K562 (cell line): ENCODE measurements at places on chromosomes 6 and 20. TPM values are rescaled to one million over a fixed set of nuclear protein-coding genes. Genes with fewer than 3 reads are reported as not detected.

Gene HSPA1L
- total RNA-seq: 1.0 and 1.1 TPM in 2 replicates

DNA sequence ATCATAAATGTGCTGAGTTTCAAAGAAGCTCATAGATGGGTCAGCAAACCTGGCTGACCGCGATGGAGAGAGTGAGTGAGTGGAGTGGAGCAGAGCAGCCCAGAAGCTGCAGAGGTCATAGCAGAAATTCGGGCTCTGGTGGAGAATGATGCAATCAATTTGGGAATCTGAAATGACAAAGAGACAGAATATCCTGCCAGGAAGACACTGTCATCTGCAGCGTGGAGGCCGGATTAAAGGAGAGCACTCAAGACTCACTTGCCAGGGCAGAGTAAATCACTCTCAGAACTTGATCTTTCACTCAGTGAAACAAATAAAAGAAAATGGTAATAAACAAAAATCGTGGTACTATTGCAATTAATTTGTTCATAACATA, 109.6 kb upstream of the RREB1 start:
- DNase-seq: no peak

- no peak for DNase-seq
These were observed 162.7 kb downstream of the CDK19 start for GRCh38 chr6:110652520-110652919.

Gene NKX2-2
- not detected in 2 replicates for total RNA-seq

Gene GSTA1
- 0.42 and 0.45 TPM in 2 replicates for total RNA-seq

GRCh38 chr20:38726804-38727606, 2.7 kb downstream of the SLC32A1 start:
- peak; percentile 75 for DNase-seq

DNA sequence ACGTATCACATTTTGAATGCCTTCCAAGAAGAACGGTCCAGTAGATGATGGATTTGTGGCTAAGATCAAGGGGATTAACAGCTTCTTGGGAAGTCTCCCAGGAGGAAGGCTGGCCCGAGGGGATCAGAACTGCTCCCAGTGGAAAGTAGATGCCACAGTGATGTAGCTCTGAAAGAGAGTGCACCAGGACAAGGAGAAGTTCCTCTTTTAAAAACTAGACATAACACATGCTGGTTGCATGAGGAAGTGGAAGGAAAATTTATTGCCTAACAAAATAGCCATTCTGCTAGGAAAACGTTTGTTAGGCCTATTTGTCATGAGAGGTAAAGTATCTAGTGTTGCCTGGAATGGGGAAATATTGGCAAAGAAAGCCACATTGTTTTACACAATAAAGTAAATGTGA, 87.8 kb downstream of the CDH26 start:
- DNase-seq: no peak
